Stimulated activated CD8-positive, alpha-beta memory T cell treated with anti-CD3 and anti-CD28 coated beads, Interleukin-2, amount 100 ng/mL, for 1 hour (primary cell): ENCODE measurements at places on chromosomes 13 and 19.
A peak's percentile ranks its signal among the peaks of the same experiment; 100 is the strongest.

GRCh38 chr19:43983544-43983911 is 460 bp upstream of the ZNF155 start:
- DNase-seq, result no peak

DNA sequence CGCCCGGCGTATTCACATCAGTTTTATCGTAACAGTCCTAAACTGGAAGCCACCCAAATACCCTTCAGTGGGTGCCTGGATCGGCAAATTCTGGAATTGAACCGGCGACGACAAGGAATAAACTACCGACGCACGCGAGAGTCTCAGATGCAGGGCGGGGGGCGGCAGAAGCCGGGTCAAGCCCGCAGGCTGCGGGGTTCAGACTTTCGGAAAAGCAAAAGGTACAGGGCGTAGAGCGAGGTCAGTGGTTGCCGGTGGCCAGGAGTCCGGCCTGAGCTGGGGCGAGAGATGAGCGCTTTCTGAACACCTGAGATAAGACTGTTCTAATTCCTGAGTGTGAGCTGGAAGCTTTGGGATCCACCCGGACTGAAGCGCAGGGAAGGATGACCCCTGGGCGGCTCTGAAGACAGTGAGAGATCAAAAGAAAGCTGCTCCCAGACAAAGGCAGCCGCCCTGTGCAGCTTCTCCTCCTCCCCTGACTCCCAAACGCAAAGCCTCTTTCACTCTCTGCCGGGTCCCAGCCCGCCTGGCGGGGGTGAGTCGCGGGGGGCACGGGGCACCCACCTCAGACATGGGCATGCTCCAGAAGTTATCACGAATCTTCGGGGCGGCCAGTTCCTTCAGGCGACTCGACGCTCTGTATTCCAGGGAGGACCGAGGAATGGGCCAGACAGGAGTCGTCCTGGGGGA is 26.2 kb upstream of the MIER2 start:
- no peak for DNase-seq

DNA sequence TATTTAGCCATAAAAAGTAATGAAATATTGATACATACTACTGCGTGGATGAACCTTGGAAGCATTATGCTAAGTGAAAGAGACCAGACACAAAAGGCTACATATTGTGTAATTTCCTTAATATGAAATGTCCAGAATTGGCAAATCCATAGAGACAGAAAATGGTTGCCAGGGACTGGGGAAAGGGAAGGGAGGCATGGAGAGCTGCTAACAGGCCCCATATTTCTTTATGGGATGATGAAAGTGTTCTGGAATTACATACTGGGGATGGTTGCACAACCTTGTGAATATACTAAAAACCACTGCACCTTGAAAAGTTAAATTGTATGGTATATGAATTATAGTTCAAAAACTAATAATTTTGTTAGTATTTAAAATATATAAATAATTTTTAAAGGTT is 3.6 kb downstream of the IFT88 start:
- DNase-seq, result no peak

GRCh38 chr13:32791545-32792172 is 205.4 kb downstream of the PDS5B start:
- DNase-seq, result no peak

GRCh38 chr13:54486421-54487166 is 1458.0 kb downstream of the OLFM4 start:
- DNase-seq, result no peak

- no peak for DNase-seq
Observed at GRCh38 chr19:18764591-18765051, 26.5 kb downstream of the COMP start.

GRCh38 chr13:107680115-107680514 is 535.2 kb downstream of the LIG4 start:
- DNase-seq, result no peak

GRCh38 chr13:94140027-94140426 is 339.5 kb downstream of the DCT start:
- DNase-seq, result no peak

- peak; percentile 9 for DNase-seq
Observed at GRCh38 chr19:44570984-44571684, 41.7 kb upstream of the CEACAM20 start.

DNA sequence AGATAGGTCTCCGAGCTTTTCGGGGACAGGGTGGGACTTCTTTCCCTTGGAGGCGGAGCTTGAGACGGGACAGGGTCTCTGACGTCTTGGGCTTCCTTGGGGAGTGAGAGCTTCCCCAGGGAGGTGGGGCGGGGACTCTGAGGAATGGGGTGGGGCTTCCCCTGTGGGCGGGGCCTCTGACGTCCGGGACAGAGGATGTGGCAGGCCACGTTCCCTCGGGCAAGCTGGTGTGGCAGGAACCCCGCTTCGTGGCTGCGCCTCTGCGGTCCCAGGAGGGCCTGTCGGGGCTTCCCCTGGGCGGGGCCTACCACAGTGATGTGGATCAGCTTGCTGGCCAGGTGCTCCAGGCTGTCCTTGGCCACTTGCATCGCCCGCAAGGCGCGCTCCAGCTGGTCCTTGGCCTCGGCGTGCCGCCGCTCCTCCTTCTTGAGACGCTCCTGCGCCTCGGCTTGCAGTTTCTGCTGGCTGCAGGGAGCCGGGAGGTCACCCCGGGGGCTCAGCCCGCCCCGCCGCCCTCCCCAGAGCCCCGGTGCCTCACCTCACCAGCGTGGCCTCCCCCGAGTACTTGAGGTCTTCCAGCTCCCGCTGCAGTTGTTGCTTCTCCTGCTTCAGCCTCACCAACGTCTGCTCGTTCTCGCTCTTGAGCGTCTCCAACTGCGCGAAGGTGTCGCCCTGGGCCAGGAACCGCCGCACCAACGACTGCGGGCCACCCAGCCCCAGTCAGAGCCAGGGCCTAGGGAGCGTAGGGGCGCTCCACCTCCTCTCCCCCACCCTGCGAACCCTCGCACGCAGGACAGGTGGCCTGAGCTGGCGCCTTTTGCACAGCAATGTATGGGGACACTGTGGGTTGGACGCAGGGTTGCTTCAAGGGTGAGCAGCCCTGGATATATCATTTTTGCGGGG is 3.3 kb upstream of the RGL3 start:
- peak; percentile 39 for DNase-seq

- no peak for DNase-seq
Observed at GRCh38 chr13:91270031-91270430, 77.5 kb upstream of the MIR17HG start.

GRCh38 chr19:8045872-8046568 is 6.5 kb upstream of the CCL25 start:
- DNase-seq, result no peak

DNA sequence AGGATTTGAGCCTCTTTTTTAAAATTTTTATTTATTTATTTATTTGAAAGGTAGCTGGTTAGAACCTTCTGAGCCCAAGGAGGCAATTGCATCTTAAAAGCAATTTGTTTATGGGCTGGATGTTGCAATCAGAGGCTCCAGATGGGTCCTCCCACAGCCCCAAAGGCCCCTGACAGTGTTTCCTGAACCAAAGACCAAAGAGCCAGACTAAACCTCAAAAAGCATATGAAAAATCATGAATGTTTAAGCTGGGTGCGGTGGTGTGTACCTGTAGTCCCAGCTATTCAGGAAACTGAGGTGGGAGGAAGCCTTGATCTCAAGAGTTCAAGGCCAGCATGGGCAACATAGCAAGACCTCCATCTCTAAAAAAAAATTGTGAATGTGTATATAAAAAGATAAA is 67.8 kb upstream of the RGCC start:
- DNase-seq, result no peak
